ENCODE measurements at places on chromosomes 5 and 9. TPM values are rescaled to one million over a fixed set of nuclear protein-coding genes. Genes with fewer than 3 reads are reported as not detected.

GRCh38 chr5:27734838-27735237, 696.5 kb upstream of the CDH9 start:
- no peak for DNase-seq

- DNase-seq: no peak
Measured at GRCh38 chr9:77945798-77946197, 85.8 kb downstream of the GNAQ start.

- peak; percentile 76 for DNase-seq
Measured at GRCh38 chr5:68730220-68730978, 363.4 kb upstream of the SLC30A5 start.

- no peak for DNase-seq
Measured at GRCh38 chr9:99868845-99869244, 37.6 kb upstream of the STX17 start.

- no peak for DNase-seq
Measured at GRCh38 chr5:58641533-58641932, 58.7 kb downstream of the RAB3C start.

GRCh38 chr5:179163236-179164155, 103.3 kb downstream of the ZNF354C start:
- no peak for DNase-seq

- DNase-seq: no peak
Measured at GRCh38 chr5:58617241-58617640, 34.4 kb downstream of the RAB3C start.

- DNase-seq: no peak
Measured at GRCh38 chr5:17151686-17152085, 65.7 kb upstream of the BASP1 start.

GRCh38 chr5:3607541-3608181, 12.0 kb downstream of the IRX1 start:
- DNase-seq: no peak

- peak; percentile 52 for DNase-seq
Measured at GRCh38 chr5:141330299-141331080, at the start of gene PCDHGA1. PCDHGA1 (plus strand) TSS chr5:141330514.

DNA sequence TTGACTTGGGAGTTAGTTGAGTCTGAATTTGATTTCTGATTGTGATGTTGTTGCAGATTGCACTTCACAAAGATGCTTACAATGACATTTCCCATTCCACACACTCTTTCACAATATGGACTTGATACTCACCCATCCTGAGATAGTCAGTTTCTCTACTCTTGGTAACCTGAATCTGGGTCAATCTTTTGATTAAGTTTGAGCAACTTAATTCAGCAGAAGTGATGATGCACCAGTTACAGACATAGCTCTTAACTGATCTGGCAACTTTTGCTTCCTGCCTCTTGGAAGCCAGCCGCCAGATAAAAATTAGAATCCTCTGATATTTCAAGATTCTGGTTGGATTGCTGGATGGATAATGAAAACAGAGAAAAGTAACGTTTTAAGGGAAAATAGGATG, 79.7 kb upstream of the OSMR start:
- DNase-seq: no peak

- DNase-seq: no peak
Measured at GRCh38 chr5:34459908-34460307, 196.2 kb upstream of the RAI14 start.

The ARL14EPL gene
- not detected for total RNA-seq

The BAAT gene
- not detected for total RNA-seq

The FREM1 gene
- total RNA-seq: 0.16 TPM

The FOXD4L3 gene
- total RNA-seq: not detected

The IFNK gene
- not detected for total RNA-seq

All from HFFc6 (cell line).